NCI-H524 (cell line): ENCODE measurements at places on chromosomes 1 and 21.

GRCh38 chr1:225361176-225361575 lies 66.7 kb downstream of the LBR start:
- no peak for DNase-seq

GRCh38 chr1:206890125-206891060 lies 6.8 kb upstream of the IL24 start:
- DNase-seq: no peak

DNA sequence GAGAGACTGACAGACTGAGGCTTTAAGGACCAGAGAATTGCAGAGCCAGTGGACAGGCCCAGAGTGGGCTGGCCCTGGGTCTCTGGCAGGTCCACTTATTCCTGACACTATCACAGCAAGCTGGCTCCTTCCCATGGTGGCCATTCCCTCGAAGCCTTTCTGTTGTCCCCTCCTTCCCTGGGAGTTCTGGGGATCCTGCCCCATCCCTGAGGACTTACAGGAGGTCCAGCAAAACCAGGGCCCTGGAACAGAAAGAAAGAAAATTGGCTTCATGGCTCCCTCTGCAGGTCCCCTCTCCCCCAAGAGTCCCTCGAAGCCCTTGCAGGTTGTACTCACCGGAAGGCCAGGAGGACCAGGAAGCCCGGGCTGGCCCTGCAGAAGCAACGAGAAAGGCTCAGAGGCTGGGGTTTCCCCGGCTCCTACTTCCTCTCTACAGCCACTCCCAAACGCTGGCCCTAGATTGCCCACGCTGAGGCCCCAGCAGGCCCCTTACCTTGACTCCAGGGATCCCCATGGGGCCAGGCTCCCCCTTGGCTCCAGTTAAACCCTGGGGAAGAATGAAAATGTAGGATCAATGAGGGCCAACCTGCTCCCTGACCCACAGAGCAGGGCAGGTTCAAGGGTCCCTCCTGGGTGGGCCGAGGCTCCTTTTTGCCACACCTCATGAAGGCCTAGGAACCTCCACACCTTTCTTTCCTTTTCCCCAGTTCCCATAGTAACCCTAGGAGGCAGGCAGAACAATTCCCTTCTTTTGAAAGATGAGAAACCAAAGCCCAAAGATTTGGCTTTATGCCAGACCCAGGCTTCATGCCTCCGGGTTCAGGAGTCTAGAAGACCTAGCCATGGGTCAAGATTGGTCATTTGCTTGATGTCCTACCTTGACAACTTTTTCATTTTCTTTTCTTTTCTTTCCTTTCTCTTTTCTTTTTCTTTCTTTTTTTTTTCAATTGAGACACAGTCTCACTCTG lies 4.6 kb downstream of the COL9A2 start:
- no peak for DNase-seq

DNA sequence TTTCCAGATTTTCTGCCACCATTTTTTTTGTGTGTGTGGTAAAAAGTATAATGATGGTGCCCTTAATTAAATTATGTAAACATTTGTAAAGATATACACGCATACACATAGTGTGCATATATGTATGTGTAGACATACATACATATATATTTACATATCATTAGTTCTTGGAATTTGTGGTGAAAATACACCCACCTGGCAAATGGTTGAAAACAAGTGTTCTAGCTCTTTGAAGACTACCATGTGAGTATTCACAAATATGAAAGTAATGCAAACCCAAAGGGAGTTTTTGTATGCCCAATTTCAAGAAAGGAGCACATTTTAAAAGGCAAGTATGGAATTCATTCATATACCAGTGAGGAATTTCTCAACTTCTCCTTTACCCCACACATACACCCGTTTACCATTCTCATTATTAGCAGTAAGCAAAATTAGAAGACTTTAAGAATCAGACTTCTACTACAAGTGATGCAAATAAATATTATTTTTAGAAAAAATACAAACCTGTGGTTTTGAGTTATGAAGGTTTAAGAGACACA lies 8.0 kb downstream of the RABGAP1L start:
- no peak for DNase-seq

GRCh38 chr1:181768211-181768929 lies 285.1 kb downstream of the CACNA1E start:
- DNase-seq: no peak

DNA sequence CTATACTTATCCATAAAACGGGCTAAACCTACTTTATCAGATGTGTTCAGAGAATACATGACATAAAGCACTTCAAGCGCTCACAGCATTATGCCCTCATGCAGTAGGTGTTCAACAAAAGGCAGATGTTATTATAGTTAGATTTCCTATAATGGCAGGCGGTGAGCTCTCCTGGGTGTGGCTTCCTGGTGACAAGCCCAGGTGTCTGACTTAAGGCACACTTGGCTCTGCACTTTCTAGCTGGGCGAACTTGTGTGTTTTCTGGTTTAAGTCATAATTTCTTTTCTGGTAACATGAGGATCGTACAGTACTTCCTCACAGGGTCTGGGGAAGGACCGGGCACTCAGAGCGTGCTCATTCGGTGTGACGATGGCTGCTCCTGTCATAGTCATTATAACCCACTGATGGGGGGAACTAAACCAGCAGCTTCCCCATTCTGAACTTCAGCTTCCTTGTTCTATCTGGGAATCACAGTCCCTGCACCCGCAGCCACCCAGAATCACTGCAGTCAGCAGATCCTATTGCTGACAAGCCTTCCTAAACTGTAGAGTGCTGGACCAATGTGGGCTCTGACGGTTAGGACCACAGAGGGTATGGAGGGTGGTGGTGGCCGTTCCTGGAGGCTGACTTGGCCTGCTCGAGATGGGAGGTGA lies 52.8 kb downstream of the IGSF21 start:
- no peak for DNase-seq

- no peak for DNase-seq
Observed at GRCh38 chr1:35120458-35121133, 41.4 kb downstream of the ZMYM1 start.

DNA sequence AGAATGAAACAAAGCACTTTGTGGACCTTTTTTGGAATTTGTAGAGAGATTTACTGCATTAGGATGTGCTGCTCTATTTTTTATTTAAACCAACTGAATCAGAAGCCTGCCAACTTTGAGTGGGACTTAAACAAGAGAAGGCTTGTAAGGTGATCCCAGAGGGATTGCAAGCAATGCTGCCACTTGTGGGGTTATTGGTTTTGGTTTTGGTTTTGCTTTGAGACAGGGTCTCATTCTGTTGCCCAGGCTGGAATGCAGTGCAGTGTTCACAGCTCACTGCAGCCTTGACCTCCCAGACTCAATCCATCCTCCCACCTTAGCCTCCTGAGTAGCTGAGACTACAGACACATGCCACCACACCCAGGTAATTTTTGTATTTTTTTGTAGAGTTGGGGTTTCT lies 32.2 kb upstream of the GNG5 start:
- DNase-seq: no peak

GRCh38 chr1:51997974-51998382 lies 7.5 kb upstream of the RAB3B start:
- peak; percentile 47 for DNase-seq

DNA sequence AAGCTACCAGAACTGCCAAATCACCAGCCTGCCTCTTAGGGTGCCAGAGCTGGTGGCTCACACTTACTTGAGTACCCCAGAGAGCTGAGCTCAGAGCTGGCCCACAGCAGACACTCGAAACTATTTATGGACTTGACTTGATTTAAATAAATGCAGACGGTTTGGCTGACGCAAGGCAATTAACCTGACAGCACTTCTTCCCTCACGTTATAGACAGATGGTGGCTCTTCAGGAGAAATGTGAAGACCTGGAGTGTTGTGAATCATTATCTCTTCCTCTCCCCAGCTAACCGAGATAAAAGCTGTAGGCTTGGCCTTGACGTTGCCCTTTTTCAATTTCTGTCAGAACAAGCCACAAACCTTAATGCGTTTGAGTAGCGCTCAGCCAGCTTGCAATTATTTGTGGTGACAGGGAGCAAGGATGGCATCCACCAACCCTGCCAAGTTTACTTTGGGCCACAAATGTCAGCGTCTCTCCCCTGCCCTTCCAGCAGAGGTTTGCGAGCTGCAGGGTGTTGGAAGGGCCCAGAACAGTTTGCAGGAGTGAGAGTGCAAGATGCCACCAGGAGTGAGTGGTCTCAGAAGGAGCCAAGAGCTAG lies 34.0 kb upstream of the BCAR3 start:
- DNase-seq: peak; percentile 89

DNA sequence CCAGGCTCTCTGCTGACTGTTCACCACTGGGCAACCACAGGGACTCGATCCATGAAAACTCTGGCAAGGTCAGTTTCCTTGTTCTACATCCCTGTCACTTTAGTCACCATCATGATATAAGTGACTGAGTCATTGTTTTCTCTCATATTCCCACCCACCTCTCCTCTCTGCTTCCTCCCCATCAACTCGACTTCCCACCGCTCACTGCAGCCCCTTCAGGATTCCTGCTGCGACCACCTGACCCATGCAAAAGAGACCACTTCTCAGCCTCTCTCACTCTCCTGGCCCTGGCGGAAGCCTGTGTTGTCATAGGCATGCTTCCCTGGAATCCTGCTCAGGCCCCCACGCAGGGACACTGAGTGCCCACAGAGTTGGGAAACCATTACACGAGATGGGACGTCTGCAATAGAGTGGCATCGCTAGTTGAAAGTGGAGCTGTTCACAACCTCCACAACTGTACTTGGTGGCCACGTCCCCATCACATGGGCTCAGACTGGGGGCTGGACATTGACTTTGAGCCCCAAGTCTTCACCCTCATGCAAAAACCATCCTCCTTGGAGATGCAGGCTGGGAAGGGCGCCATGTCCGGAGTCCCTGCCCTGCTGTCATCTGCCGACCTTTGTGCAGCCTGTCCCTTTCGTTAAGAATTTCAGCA lies 1.8 kb upstream of the TFF2 start:
- no peak for DNase-seq

- no peak for DNase-seq
Observed at GRCh38 chr1:50780797-50781196, 179.3 kb downstream of the FAF1 start.

- no peak for DNase-seq
Observed at GRCh38 chr1:18144062-18144461, 36.5 kb downstream of the IGSF21 start.

DNA sequence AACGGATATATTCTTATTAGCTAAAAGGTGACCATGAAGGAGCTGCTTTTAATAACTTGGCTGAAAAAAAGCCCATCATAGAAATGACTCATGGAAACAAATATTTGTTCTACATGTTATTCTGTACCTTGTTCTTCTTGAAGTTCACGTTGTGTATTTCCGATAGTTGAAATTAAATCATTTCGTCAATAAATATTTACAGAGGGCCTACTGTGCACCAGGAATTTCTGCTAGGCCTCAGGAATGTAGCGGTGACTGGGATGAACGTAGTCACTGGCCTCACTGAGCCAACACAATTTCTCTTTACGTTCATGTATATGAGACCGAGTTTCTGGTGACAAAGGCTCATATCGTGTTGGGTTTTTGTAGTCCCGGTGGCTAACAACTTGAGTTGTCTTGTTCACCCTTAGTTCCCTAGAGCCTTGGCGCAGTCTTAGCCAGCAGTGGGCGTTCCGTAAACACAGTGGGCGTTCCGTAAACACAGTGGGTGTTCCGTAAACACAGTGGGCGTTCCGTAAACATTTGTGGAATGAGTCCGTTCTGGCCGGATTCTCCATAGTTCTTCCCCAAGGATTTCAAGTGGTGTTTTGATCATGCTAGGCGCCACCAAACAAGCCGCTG lies 53.2 kb upstream of the VAMP3 start:
- DNase-seq: no peak

DNA sequence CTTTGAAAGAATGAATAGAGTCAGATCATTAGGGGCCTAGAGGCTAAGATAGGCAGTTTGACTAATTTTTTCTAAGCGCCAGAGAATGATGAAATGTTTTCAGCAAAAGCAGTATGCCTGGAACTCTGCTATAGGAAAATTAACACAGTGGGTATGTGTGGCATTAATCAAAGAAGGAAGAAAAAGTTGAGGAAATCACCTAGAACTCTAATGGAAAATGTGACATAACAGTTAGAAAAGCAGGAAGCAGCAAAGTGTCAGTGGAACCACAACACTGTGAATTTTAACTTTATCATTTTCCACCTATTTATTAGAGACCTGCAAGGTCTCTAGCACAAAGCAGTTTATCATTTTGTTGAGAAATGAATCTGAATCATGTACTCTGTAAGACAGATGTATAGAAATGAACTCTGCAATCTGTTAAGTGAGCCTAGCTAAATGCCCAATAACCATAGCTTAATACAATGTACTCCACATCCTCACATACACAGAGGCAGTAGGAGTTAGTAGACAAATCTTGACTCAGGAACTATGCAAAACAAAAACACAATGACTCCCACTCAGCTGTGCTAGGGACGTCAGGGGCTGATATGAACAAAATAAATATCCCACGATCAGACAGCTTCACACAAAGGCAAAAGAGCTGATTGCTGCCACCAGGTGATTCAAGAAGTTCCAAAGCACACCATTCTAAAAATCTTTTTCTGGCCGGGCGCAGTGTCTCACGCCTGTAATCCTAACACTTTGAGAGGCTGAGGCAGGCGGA lies 500.7 kb upstream of the NFIA start:
- no peak for DNase-seq

- no peak for DNase-seq
Observed at GRCh38 chr21:34548781-34549376, 36.9 kb upstream of the KCNE1 start.

DNA sequence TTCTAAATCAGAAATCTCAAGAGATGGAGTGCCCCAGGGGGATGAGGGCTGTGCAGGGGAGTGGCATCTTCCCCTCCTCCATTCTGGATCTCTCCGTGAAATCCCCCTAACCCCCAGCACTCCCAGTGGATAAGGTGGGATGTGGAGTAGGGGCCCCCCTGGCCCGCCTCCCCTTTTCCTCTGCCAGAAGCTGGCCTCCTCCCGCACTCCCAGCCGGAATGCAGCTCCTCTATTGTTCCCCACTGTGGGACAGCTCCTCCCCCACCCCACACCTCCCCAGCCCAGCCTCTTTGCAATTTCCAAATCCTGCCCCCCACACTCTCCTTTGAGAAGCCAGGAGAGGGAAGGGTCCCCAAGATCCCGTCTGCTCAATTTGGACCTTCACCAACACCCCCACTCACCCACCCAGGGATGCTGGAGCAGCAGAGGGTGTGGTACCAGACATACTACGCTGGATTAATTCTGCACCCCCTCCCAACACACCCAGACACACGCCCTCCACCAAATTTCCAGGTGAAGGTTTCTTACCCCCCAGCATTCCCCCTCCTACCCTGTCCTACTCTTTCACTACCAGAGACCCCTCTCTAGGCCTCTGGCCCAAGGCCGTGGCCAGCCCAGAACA lies 1.9 kb downstream of the MEX3A start:
- no peak for DNase-seq

DNA sequence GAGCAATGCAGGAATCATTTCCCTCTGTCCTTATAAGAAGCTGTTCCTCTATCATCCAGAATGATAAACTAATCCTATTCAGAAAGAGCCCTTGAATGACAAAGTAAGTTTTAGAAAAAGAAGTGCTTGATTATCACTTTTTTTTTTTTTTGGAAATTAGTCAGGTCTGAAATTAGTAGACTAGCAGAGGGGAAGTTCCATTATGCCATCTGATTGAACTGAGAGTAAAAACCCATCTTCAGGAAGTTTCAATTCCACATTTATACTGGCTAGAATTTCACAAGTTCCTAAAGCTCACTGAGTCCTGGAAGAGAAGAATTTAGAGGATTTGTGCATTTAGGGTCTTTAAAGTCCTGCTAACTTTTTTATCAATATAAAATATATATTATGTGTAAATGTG lies 128.8 kb upstream of the COA6 start:
- DNase-seq: no peak

- peak; percentile 47 for DNase-seq
Observed at GRCh38 chr1:170776252-170776651, 112.3 kb downstream of the PRRX1 start.

GRCh38 chr1:185608177-185608576 lies 126.0 kb upstream of the HMCN1 start:
- DNase-seq: no peak
